ENCODE measurements at places on chromosomes 3 and 15. TPM values are rescaled to one million over a fixed set of nuclear protein-coding genes. Genes with fewer than 3 reads are reported as not detected.

DNA sequence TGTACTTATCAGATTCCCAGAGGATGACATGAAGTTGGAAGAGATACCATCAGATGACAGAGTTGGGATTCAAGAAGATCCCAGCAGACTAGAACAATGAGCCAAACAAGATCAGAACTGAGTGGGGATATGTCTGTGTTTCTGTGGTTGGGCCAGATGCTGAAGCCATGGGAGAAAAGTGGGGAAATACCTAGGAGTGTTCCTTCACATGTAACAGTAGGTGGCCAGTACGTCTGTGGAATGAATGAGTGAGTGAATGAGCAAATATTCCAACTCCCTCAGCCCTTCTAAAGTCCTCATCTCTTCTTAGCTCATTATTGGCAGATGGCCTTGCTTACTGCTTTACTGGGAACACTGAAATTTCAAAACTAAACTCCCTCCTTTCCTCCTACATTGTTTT is 32.2 kb upstream of the GREM1 start:
- H3K27me3 ChIP-seq = no peaks in the 10 kb centered on the region
- H3K27ac ChIP-seq = peak overlapping the region; percentile 30
- no peak overlapping the region for H3K4me3 ChIP-seq
- H3K36me3 ChIP-seq = no peaks in the 10 kb centered on the region

DNA sequence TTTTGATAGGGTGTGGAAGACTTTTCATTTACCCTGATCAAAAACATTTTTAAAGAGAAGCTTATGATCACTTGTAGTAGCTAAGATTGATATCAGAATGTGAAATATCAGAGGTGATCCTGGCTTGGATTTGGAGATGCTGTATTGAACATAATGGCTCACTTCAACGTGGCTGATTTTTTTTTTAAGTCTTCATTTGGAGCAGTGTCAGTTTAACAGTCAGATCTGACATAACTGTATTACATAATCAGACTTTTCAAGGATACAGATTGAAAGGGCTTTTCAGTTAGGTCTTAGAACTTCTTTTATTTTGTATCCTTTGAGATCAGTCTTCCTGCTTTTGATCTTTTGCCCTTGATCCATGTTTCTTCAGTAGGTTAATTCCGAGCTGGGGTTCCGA is 98.5 kb downstream of the ITPR1 start:
- H3K4me3 ChIP-seq = no peak overlapping the region
- peaks cover 89% of the 10 kb centered on the region for H3K4me1 ChIP-seq
- H3K27me3 ChIP-seq = no peaks in the 10 kb centered on the region
- peaks cover 22% of the 10 kb centered on the region for H3K36me3 ChIP-seq

GRCh38 chr3:65478551-65479500 is 559.9 kb downstream of the MAGI1 start:
- no peak overlapping the region for H3K4me3 ChIP-seq
- DNase-seq = no peak
- no peaks in the 10 kb centered on the region for H3K36me3 ChIP-seq
- H3K27me3 ChIP-seq = no peaks in the 10 kb centered on the region
- no peaks in the 10 kb centered on the region for H3K4me1 ChIP-seq
- H3K27ac ChIP-seq = no peak overlapping the region

- no peak for DNase-seq
- H3K4me1 ChIP-seq = no peaks in the 10 kb centered on the region
- H3K4me3 ChIP-seq = no peak overlapping the region
- no peak overlapping the region for H3K27ac ChIP-seq
Measured at GRCh38 chr3:168398371-168399025, 302.8 kb upstream of the GOLIM4 start.

DNA sequence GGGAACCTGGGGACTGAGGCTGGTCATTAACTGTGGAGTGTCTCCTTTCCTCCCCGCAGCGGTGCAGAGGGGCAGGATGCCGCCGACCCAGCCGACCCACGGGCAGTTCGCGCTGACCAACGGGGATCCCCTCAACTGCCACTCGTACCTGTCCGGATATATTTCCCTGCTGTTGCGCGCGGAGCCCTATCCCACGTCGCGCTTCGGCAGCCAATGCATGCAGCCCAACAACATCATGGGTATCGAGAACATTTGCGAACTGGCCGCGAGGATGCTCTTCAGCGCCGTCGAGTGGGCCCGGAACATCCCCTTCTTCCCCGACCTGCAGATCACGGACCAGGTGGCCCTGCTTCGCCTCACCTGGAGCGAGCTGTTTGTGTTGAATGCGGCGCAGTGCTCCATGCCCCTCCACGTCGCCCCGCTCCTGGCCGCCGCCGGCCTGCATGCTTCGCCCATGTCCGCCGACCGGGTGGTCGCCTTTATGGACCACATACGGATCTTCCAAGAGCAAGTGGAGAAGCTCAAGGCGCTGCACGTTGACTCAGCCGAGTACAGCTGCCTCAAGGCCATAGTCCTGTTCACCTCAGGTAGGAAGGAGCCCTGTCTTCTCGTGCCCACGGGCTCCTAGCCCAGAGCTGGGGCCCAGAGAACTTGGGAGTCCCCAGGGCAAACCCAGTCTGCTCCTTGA is 3.7 kb downstream of the NR2F2 start:
- peak overlapping the region; percentile 43 for H3K4me3 ChIP-seq
- DNase-seq = no peak
- H3K27ac ChIP-seq = no peak overlapping the region
- H3K36me3 ChIP-seq = peaks cover 16% of the 10 kb centered on the region
- H3K27me3 ChIP-seq = peaks cover 69% of the 10 kb centered on the region
- peaks cover 18% of the 10 kb centered on the region for H3K4me1 ChIP-seq

DNA sequence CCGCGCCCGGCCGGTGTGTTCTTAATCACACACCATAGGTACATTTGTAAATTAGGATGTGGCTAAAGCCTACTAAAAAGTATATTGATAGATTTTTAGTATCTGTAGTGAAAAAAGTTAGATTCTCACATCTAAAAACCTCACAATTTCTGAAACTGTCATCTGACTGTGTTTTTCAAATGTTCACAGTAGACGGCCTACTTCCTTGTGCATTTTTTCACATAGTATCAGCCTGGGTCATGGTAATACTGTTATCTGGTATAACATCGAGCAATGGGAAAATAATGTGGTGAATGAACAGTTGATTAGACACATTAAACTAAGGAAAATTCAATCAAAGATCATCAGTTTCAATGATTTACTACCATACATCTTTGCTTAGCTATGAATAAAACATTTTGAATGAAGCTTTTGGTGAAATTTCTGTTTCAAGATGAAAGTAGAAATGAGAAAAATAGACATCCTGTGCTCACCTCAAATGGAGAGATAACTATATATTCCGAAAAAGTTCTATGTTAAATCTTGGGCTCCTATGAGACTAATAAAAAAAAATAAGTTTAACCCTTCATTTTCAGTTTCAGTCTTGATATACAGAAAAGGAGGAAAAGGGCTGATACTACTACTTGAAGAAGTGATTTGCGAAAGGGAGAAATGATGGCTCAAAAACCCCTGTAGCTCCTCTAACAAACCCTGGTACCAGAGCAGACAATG is 262.7 kb downstream of the ZBTB20 start:
- H3K4me3 ChIP-seq = no peak overlapping the region
- no peaks in the 10 kb centered on the region for H3K27me3 ChIP-seq
- no peak for DNase-seq

DNA sequence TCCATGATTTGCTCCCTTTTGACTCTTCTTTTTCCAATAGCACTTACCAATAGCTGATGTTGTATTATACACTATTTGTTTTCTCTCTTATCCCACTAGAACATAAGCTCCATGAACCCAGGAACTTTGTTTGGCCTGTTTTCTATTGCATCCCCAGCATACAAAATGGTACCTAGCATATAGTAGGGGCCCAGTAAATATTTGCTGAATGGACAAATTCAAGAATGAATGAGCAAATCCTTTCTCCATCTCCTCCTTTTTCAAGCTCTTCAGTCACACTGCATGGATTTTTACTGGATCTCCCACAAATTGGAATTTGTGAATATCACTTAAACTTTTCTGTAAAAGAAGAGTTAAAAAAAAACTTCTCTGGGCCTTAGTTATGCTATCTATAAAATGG is 66.6 kb upstream of the FEZF2 start:
- no peak overlapping the region for H3K4me3 ChIP-seq
- no peak for DNase-seq
- H3K4me1 ChIP-seq = no peaks in the 10 kb centered on the region

DNA sequence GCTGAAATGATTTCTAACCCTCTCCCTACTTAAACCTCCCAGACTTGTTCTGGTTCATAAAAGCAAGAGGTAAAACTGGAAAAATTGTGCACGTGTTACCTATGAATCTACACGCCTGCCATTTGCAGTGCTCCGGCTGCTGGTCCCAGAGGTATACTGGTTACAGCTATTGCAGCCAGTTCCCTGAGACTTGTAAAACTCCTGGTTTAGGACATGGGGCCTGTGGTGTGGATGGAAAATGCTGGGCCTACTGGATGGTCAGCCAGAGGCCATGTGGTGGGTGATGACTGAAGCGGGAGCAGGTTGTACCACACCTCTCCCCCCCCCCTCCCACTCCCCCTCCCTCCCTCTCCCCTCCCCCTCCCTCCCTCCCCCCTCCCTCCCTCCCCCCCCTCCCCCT is 45.0 kb downstream of the SENP2 start:
- no peak overlapping the region for H3K4me3 ChIP-seq
- H3K36me3 ChIP-seq = peaks cover 6% of the 10 kb centered on the region
- no peaks in the 10 kb centered on the region for H3K27me3 ChIP-seq
- H3K4me1 ChIP-seq = no peaks in the 10 kb centered on the region
- DNase-seq = no peak

DNA sequence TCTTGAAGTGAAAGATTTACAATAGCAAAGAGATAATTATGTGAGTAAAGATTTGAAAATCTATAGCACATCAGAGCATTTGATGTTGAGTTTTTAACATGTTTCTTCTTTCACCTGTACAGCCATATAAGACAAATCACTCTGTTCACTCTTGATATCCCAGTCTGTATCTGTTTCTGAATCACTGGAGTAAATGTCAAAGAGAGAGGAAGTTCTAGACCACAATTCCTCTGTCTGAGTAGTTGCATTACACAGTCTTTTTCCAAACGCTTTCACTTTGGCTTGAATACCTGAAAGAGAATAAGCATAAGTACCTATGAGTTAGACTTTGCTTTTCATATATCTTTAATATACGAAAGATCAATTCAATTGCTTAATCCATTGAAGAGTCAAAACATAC is 9.9 kb downstream of the THAP10 start:
- no peak for DNase-seq
- H3K4me3 ChIP-seq = no peak overlapping the region
- H3K27ac ChIP-seq = no peak overlapping the region
- no peaks in the 10 kb centered on the region for H3K36me3 ChIP-seq
- H3K4me1 ChIP-seq = no peaks in the 10 kb centered on the region
- H3K27me3 ChIP-seq = peaks cover 33% of the 10 kb centered on the region

GRCh38 chr3:45544024-45544716 is 50.4 kb upstream of the LIMD1 start:
- H3K4me3 ChIP-seq = no peak overlapping the region
- no peak for DNase-seq
- H3K27ac ChIP-seq = no peak overlapping the region
- H3K27me3 ChIP-seq = no peaks in the 10 kb centered on the region

DNA sequence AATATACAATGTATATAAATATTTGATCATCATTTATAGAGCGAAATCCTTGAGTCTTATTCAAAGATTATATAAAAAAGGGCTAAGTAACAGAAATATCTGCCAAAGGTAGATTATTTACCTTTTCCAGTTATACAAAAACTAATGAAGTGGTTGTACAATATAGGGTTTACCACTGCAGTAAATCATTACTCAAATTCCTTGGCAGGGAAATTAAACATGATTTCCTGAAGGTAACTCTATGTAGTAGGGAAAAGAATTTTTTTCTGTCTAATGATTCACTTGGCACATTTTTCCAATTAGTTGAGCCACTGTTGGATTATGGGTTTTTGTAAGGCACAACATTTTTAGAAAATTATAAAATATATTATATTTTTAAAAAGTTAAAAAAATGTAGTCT is 129.6 kb downstream of the NR2F2 start:
- H3K27me3 ChIP-seq = no peaks in the 10 kb centered on the region
- no peak overlapping the region for H3K4me3 ChIP-seq
- no peak for DNase-seq
- no peaks in the 10 kb centered on the region for H3K36me3 ChIP-seq

- no peaks in the 10 kb centered on the region for H3K4me1 ChIP-seq
- no peak overlapping the region for H3K4me3 ChIP-seq
- H3K36me3 ChIP-seq = no peaks in the 10 kb centered on the region
- no peaks in the 10 kb centered on the region for H3K27me3 ChIP-seq
Measured at GRCh38 chr3:69683082-69683806, 56.0 kb upstream of the MITF start.

- no peak overlapping the region for H3K4me3 ChIP-seq
- H3K4me1 ChIP-seq = no peaks in the 10 kb centered on the region
- no peak overlapping the region for H3K27ac ChIP-seq
Measured at GRCh38 chr3:145427355-145427754, 733.6 kb downstream of the PLOD2 start.

GRCh38 chr15:33693166-33693800 is 275.0 kb upstream of the CHRM5 start:
- H3K4me1 ChIP-seq = no peaks in the 10 kb centered on the region
- no peaks in the 10 kb centered on the region for H3K36me3 ChIP-seq
- peak overlapping the region; percentile 29 for H3K27ac ChIP-seq
- peak overlapping the region; percentile 47 for H3K4me3 ChIP-seq
- peaks cover 14% of the 10 kb centered on the region for H3K27me3 ChIP-seq

- no peaks in the 10 kb centered on the region for H3K36me3 ChIP-seq
- H3K4me3 ChIP-seq = no peak overlapping the region
- peaks cover 16% of the 10 kb centered on the region for H3K27me3 ChIP-seq
- H3K4me1 ChIP-seq = no peaks in the 10 kb centered on the region
- H3K27ac ChIP-seq = no peak overlapping the region
Measured at GRCh38 chr3:185896636-185897035, 41.2 kb downstream of the TRA2B start.

GRCh38 chr15:101013201-101013550 is 94.0 kb downstream of the LRRK1 start:
- no peaks in the 10 kb centered on the region for H3K27me3 ChIP-seq
- H3K4me1 ChIP-seq = peaks cover 8% of the 10 kb centered on the region
- no peak for DNase-seq
- H3K4me3 ChIP-seq = no peak overlapping the region

DNA sequence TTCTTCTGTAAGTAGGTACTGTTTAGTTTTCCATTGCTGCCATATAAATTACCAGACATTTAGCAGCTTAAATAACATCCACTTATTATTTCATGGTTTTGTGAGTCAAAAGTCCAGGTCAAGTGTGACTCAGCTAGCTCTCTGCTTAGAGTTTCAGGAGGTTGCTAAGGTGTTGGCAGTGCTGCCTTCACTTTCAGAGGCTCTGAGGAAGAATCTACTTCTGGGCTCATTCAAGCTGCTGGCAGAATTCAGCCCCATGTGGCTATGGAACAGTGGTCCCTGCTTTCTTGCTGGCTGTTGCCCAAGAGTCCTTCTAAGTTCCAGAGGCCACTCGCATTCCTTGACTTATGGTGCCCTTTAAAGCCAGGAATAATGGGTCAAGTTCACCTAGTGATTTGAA is 4.5 kb downstream of the CFAP44 start:
- H3K36me3 ChIP-seq = no peaks in the 10 kb centered on the region
- H3K4me1 ChIP-seq = no peaks in the 10 kb centered on the region

- no peak for DNase-seq
- H3K4me1 ChIP-seq = no peaks in the 10 kb centered on the region
- no peaks in the 10 kb centered on the region for H3K27me3 ChIP-seq
- no peaks in the 10 kb centered on the region for H3K36me3 ChIP-seq
- H3K4me3 ChIP-seq = no peak overlapping the region
Measured at GRCh38 chr3:65436580-65436979, 602.1 kb downstream of the MAGI1 start.

TERC gene
- 1.9 TPM for polyA plus RNA-seq

CNTN6 gene
- polyA plus RNA-seq = not detected

RPUSD2 gene
- polyA plus RNA-seq = 28.6 TPM

PRSS50 gene
- polyA plus RNA-seq = not detected

TMEM158 gene
- not detected for polyA plus RNA-seq

ACTC1 gene
- polyA plus RNA-seq = not detected

P3H2 gene
- not detected for polyA plus RNA-seq

SERPINI1 gene
- polyA plus RNA-seq = 35.3 TPM

ITGA11 gene
- polyA plus RNA-seq = not detected
